ENCODE measurements at places on chromosomes 12 and 14.

GRCh38 chr14:30875788-30876053, 1.4 kb downstream of the COCH start:
- no peak for DNase-seq

GRCh38 chr12:18998343-18999261, 130.9 kb upstream of the PLEKHA5 start:
- DNase-seq: no peak

- DNase-seq: no peak
Observed at GRCh38 chr14:58662018-58662417, 24.3 kb downstream of the DACT1 start.

- no peak for DNase-seq
Observed at GRCh38 chr12:85461127-85461526, 181.1 kb downstream of the ALX1 start.

DNA sequence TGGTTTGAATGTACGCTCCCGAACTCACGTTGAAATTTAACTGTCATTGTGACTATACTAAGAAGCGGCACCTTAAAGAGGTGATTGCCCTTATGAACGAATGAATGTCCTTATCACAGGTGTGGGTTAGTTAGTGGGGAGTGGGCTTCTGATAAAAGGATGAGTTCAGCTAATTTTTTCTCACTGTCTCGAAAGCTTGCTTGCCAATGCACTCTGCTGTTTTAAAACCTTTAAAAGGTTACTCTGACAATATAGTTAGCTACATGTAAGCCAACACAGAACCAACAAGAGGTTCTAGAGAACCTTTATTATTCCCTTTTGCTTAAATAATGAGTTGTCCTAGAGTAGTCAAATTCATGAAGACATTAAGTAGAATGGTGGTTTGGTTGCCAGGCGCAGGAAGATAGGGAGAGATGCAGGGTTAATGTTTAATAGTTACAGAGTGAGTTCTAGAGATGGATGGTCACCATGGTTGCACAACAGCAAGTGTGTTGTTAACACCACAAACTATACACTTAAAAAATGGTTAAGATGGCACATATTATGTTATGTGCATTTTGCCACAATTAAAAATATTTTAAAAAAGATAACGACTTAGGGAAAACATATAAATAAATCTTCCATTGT, 26.3 kb downstream of the RTN1 start:
- DNase-seq: no peak

DNA sequence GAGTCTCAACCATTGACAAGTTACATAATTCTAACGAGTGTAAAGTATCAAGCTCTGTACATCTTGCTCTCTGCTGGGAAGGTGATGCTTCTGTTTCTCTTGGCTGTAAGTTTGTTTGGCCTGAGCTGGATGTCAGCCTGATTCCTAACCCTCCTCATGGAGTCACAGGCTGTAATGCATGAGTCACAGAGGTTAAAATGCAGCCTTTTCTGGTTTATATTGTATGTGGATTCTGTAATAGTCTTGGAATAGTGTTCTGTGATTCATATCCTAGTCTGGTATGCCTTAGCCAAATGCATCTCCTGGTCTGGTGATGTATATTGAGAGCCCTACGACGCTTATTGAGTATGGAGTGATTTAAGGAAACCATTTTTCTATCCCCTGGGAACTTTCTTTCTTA, 104.5 kb upstream of the FRMD6 start:
- no peak for DNase-seq

GRCh38 chr14:67186789-67187584, 2.3 kb upstream of the GARIN2 start:
- DNase-seq: no peak

- no peak for DNase-seq
Observed at GRCh38 chr12:3587402-3588013, 96.5 kb downstream of the PRMT8 start.

DNA sequence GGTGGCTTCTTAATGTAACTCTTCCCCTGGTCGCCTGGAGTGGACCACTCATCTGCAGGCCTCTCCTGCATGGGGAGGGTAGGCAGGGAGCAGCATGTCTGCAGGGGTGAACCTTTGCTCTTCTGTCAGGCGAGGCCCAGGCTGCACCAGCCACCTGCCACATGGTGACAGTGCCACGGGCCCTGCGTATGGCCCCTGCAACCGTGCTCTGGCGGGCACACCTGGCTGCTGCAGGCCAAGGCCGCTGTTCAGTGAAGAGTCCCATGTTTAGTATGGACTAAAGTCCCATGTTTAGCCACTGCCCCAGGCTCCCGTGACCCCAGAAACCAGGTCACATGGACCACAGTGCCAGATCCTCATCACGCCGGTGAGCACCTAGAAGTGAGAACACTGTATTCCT, 187.0 kb downstream of the ADGRD1 start:
- DNase-seq: no peak

GRCh38 chr14:73785336-73785833, 66.2 kb upstream of the PTGR2 start:
- no peak for DNase-seq

GRCh38 chr14:74245292-74245691, 6.0 kb downstream of the VSX2 start:
- DNase-seq: no peak

DNA sequence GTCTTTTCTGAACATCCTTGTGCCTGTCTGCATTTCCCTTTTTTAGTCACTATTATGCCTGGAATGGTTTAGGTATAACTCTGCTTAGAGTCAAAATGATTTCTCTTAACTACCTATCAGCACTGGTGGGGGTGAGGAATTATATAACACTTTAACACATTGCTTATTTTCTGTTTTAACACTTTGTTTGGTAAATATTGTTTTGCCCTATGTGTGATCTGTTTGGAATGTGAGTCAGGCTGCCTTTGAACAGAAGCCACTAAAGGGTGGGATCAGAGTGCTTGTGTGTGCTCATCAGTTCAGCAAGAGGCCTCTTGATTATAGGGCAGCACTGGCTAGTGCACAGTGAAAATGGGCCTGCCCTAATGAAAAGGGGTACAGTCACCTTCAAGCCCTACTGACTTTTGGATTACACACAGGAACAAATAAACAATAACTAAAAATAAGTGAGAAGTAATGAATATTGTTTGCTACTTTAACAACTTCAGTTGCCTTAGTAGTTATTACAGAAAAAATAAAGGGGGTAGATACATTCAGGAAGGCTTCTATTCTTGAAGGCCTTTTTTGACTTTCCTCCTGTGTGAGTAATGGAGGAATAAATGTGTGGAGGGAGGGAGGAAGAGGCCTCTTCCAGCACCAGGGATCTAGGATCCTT, 23.2 kb downstream of the NGDN start:
- DNase-seq: no peak
